ENCODE measurements at places on chromosomes 11 and 22.
A peak's percentile ranks its signal among the peaks of the same experiment; 100 is the strongest.

- peak; percentile 3 for DNase-seq
Measured at GRCh38 chr22:26949193-26949592, 291.8 kb downstream of the MIAT start.

GRCh38 chr11:67372993-67373647, at the start of gene CLCF1:
Gene CLCF1, minus strand, starts transcription at chr11:67373598. Its CDS starts 59 bp downstream, at chr11:67373539.
- DNase-seq = no peak

GRCh38 chr11:34250732-34251588, 106.8 kb downstream of the ABTB2 start:
- peak; percentile 81 for DNase-seq

DNA sequence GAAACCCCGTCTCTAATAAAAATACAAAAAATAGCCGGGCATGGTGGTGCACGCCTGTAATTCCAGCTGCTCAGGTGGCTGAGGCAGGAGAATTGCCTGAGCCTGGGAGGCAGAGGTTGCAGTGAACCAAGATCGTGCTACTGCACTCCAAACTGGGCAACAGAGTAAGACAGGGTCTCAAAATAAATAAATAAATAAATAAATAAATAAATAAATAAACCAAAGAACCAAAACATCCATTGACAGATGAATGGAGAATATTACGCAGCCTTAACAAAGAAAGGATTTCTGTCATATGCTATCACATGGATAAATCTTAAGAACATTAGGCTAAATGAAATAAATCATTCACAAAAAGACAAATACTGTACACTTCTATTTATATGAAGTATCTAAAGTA, 11.1 kb upstream of the CSTF3 start:
- no peak for DNase-seq

Data from LHCN-M2 (cell line).